ENCODE measurements at places on chromosomes 16 and 17. TPM values are rescaled to one million over a fixed set of nuclear protein-coding genes. Genes with fewer than 3 reads are reported as not detected.

The ZNF48 gene
- 11.9 TPM for total RNA-seq

The CLDN6 gene
- total RNA-seq, result 0.17 TPM

The TSPAN10 gene
- total RNA-seq, result 4.4 TPM

The HEATR9 gene
- total RNA-seq, result not detected

The CA5A gene
- not detected for total RNA-seq

The VPS9D1 gene
- 4.3 TPM for total RNA-seq

The PPL gene
- total RNA-seq, result 2.6 TPM

Measured in A549 treated with DMSO at 1 μM for 4 hours (cell line).